ENCODE measurements at places on chromosomes 11 and 22.

- DNase-seq, result no peak
Measured at GRCh38 chr11:10526974-10527918, 13.7 kb downstream of the RNF141 start.

- no peak for DNase-seq
Measured at GRCh38 chr22:47759909-47760308, 997.5 kb downstream of the TBC1D22A start.

DNA sequence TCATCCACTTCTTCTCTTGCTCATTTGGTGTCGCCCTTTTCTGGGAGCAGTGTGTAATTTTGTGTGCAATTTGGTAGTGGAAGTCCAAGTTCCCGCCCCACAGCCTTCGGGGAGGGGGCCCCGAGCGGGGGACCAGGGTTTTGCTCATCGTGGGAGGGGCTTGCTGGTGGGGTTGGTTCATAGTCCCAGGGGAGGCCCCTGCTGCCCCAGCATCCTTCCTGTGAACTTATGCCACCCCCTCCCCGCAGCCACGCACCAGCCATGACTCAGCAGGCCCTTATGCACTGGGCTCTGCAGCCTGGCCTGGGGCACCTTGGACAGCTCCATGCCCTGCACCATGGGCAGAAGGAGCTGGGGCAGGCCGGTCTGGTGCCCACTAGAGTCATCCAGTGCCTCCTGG is 1183.6 kb downstream of the BRD1 start:
- no peak for DNase-seq

DNA sequence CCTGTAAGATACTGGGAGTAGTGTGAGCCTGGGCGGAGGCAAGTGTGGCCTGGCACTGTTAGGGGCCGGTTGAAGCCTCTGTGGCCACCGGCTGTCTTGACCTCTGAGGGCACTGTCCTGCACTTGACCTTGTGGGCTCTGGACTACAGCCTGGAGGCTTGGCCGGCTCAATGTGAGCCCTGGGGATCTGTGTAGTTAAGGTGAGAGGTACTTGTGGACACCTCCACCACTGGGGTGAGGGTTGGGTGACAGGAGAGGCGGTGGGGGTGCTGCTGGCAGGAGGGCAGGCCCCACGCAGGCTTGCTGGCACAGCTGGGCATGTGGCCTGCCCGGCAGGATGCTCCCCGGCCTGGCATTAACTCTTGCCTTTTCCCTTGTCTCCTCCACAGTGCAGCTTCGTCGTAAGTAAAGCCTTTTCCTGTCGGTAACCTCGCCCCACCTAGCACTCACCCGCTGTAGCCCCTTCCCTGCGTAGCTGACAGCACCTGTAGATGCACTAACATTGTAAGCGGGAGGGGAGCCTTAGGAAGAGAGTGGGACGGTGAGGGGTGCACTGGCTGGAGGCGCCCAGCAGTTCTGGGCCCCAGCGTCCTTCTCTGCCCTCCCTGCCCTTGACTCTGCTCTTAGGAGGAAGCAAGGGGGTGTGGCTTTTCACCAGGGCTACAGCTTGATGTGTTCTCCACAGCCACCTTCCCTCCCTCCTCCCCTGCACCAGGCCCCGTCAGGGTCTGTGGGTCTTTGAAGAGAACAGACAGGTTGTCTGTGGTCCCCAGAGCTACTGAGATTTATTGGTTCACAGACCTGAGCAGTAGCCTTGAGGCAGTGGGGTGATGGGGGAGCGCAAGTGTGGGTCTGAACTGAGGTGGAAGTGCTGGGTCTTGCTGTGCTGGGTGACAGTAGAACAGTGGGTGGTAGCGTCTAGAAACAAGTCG is 17.6 kb downstream of the INCENP start:
- DNase-seq, result no peak

GRCh38 chr22:28029201-28029948 is 110.3 kb upstream of the PITPNB start:
- DNase-seq, result peak; percentile 57

DNA sequence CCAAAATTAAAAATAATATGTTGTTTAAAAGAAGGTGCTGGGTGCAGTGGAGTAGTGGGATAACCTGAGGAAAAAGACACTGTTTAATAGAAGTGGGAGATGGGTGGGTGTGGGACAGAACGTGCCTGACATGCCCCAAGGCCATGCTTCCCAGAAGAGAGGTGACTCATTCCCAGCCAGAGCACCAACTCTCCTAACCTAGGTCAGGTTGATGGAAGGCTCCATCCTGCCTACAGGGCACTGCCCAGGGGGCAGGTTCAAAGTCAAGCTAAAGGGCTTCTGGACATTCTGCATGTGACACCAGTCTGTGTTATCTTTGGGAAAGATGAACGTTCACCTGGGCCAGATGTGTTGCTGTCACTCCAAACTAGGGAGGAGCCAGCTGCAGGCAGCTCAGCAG is 453.1 kb downstream of the SOX6 start:
- no peak for DNase-seq

- DNase-seq, result no peak
Measured at GRCh38 chr11:63564056-63564774, 1.0 kb upstream of the PLAAT2 start.

- no peak for DNase-seq
Measured at GRCh38 chr22:49756676-49757075, 71.0 kb downstream of the BRD1 start.

DNA sequence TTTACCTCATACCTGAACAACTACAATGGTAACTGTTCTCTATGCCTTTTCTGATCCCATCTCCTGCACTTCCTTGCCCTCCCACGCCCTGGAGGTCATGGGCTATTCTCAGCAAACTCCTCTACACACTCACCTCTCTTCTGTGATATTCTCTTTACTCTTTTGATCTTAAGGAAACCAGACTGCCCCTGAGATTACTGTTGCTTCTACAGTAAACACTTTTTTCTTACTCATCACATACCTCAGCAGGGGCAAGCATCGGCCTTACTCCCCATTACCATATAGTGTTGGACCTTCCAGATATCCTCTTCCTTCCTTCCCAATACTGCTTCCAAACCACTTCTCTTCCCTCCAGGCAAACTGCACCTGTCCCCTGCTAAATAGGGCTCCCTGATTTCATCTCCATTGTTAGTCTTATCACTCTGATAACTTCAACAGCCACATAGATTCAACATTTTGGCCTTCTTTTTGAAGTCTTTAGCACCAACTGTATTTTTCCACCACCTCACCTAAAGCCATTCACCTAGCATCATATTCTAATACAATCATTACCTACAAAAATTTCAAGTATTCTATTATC is 141.2 kb downstream of the RBFOX2 start:
- DNase-seq, result no peak

- no peak for DNase-seq
Measured at GRCh38 chr11:75236062-75236461, 4.5 kb upstream of the TPBGL start.

DNA sequence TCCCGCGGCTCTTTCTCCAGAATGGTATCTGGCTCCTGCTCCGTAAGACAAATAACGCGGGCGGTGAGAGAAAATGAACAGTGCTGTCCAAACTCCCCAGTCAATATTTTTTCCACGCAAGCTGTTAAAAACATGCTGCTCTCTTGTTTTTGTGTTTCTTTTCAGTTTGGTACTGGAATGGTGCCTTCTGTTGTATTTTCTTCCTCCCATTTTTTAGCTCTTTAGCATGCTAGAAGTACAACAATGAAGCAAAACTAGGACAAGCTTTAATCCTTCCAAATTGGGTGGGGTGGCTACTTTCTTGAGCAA is 599 bp upstream of the PPP2R1B start:
- no peak for DNase-seq

GRCh38 chr11:119721129-119722120 is 7.6 kb downstream of the NECTIN1 start:
- DNase-seq, result peak; percentile 50

Data from heart left ventricle (tissue), 16 donors.